Substantia nigra (tissue), 51 donors: ENCODE measurements at places on chromosomes 7 and 10.

GRCh38 chr10:74334221-74334620 lies 183.2 kb downstream of the ADK start:
- no peak for DNase-seq

- no peak for DNase-seq
Observed at GRCh38 chr10:1573981-1574380, 163.3 kb downstream of the ADARB2 start.

DNA sequence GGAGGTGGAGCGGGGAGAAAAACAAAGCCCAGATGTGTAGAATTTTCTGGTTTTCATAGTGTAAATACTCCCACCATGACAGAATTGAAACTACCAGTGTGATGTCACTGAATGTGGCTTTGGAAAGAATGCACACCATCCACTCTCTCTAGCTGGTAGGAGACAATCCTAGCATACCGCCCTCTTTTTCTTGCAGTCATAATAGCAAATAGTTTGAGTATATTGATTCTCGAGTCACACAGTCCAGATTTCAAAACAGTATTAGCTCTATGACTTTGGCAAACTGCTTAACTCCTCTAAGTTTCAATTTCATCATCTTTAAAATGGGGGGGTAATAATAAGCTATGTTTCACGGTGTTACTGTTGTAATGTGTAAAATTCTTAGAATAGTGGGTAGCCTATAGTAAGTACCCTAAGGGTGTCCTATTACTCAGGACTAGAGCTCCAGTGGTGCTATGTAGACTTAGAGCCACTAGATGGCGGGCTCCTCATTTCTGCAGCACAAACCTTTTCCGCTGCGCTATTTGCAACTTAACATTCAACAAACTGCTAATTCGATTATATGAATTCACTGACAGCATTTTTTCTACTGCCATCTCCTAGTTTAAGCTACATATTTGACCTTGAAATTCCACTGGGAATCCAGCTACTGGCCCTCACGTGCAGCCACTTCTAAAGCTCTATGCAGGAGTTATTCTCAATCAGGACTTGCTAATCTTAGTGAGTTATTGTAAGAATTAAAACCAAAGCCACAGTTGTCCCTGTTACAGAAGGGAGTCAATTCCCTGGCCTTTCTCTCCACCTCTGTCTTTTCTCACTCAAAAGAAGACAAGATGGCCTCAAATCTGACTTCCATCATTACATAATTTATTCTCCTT lies 18.7 kb downstream of the TAS2R40 start:
- peak; percentile 60 for DNase-seq

DNA sequence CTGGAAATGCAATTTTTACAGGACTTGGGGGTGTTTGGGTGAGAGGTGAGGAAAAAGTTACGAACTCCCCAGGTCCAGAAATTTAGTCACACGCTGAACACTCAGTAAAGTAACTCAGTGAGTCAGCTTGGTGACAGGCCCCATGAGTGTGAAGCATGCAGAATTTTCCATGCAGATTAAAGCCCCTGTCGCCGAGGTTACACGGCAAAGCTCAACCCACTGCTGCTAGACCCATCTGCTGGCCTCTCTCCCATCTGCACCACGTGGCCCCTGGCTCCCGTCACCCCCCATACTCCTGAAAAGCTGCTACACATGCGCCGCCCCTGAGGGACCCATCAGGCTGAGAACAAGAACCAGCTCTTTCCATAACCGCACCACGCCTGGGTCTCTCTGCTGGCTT lies 7.0 kb upstream of the MMP21 start:
- DNase-seq: no peak

GRCh38 chr7:111357691-111358090 lies 204.6 kb downstream of the IMMP2L start:
- no peak for DNase-seq

GRCh38 chr7:24384362-24385030 lies 100.5 kb downstream of the NPY start:
- DNase-seq: no peak

DNA sequence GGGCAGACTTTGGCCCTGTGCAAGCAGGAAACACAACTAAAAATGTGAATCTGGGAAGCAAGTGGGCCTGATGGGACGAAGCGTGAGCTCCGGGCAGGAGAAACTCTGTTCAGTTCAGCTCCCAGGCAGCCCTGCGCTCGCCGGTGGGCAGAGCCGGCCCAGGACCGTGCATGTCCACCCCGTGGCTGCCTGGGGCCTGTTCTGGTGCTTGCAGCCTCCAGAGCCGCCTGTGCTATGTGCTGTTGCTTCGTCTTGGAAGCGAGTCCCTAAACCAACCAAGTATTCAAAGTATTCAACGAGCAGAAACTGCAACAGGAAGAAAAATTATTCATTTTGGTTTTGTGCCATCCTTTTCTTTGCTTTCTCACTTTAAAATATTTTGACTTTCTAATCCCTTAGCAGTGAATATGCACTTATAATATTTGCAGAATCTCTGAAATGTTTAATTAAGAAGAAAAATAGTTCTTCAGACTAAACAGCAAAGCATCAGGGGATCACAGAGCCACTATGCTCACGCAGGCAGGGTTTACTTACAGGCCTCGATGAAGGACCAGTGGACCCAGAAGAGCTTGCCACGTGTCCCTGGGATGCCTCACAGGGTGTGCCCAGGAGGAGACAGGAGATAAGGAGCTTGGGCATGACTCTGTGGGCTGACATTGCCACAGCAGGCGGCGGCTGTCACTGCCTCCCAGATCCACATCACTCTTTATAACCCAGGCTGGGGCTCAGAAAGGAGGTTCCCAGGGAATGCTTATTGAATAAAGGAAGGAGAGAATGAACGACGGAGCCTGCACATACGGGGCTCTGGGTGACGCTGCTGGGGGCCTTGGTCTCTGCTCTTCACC lies 45.6 kb downstream of the VIPR2 start:
- DNase-seq: no peak

DNA sequence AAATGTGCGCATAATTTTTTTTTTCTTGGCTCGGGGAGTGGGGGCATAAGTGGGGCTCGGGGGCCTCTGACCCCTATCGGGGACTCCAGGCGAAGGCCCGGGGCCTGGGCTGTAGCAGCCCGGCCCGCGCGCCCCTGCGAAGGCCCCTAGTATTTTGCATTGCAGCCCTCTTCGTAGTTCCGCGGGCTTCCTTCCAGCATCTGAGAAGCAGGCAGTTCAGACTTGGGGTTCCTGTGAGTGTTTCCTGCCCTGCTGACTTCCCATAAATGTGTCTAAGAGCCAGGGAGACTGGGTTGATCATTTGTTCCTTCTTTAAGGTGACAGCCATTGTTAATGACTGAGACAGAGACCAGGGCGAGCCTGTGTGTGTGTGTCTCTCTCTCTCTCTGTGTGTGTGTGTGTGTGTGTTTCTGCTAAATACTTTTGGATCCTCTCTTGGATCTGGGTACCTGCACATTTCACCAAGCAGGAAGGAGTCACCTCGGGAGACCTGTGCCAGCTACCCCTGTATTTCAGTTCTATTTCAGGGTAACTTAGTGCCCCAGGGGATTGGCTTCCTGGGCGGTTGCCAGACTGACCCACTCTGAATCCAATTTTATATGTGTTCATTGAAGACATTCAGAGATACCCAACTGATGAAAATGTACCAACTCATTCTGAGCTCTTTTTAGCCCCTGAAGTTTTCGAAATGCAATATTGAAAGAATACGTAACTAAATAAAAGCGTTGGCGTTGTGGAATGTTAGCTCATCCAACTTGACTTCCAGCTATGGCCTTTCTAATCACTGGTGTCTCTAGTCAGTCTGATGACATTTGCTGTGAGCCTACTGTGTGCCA lies 805 bp downstream of the MSRB2 start:
- no peak for DNase-seq

GRCh38 chr10:28266449-28267224 lies 36.2 kb downstream of the MPP7 start:
- DNase-seq: no peak

DNA sequence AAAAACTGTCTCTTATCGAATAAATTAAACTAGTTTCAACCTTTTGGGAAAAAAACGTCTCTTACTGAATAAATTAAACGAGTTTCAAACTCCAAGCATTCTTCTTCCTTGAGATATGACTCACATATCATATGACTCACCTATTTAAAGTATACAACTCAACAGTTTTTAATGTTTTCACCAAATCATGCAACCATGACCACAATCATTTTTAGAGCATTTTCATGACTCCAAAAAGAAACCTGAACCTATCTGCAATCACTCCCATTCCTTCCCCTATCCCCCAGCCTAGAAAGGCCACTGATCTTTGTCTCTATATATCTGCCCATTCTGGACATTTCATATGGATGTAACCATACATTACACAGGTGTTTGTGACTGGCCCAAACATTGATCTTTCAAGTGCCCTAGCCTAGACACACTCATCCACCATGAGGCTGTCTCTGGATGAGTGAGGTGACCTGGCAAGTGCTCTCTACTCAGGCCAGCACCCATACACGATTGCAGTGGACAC lies 115.3 kb downstream of the PIP4K2A start:
- DNase-seq: no peak

DNA sequence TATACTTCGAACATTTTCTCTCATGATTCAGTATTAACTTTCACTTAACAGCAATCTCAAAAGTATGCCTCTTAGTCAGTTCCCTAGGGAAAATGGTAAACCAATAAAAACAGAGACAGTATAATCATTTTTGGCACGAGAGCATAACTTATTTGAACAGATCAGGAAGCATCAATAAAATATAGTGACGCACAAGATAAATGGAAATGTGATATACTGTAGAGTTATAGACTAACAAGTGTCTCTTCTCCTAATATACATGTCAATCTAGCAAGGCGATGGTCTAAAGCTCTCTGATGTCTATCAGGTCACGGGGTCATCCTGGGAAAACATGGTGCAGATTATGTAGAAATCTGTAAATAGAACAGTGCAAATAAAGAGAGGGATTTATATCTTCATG lies 131.6 kb downstream of the HGF start:
- DNase-seq: no peak
